Stimulated activated CD8-positive, alpha-beta memory T cell treated with anti-CD3 and anti-CD28 coated beads, Interleukin-2, amount 100 ng/mL, for 48 hours (primary cell): ENCODE measurements at places on chromosomes 12 and 14.

- DNase-seq, result no peak
Observed at GRCh38 chr12:75556311-75556899, 45.0 kb upstream of the KRR1 start.

DNA sequence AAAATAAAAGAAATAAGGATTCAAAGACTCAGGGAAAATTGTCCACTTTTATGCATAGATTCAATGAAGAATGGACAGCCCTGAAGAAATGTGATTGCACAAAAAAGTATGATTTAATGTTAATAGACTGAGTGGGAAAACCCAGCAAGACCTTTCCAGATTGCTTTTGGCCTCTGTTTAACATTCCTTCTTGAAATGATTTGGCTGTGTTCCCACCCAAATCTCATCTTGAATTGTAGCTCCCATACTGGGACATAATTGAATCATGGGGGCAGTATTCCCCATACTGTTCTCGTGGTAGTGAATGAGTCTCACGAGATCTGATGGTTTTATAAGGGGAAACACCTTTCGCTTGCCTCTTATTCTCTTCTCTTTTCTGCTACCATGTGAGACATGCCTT lies 1316.9 kb upstream of the SEL1L start:
- DNase-seq, result no peak

- no peak for DNase-seq
Observed at GRCh38 chr12:131617596-131618302, 93.1 kb upstream of the SFSWAP start.

GRCh38 chr12:58189030-58189429 lies 247.7 kb downstream of the ATP23 start:
- DNase-seq, result no peak

DNA sequence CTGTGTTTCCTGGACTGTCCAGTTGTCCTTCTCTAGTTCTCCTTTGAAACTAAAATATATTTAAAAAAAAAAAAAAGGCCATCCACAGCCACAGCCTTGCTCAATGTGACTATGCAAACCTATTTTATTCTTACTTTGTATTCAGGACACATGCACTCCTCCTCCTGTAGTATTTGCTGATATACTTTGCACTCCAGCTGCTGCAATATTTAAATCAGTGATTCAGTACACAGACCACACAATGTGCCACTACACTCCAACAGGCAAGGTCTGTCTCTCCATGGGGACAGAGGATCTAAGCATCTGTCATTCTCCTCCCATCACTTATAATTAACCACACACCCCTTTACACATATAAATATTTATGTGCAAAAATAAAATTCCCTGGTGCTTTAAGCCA lies 40.2 kb upstream of the CCDC196 start:
- no peak for DNase-seq

GRCh38 chr12:42696406-42697149 lies 107.0 kb upstream of the PRICKLE1 start:
- no peak for DNase-seq

DNA sequence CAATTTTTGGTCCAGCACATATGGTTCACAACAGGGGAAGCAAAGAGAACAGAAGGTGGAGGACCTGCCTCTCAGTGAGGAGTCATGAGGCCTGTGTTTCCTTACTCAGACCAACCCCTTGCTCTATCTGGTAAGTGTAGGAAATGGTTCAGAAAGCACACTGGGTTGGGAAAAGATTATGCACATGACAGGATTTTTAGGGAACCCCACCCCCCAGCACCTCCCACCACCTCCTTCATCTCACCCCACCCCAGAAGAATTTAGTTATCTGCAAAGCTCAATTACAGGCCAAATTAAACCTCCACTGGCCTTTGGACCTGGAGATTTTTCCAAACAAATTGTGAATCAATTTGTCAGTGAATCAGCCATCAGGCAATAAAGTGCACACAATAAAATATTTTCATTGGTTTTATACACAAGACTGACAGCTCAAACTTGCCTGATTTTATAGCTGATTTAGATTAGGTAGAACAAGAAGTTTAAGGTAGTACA lies 132.8 kb downstream of the DACT1 start:
- DNase-seq, result no peak

DNA sequence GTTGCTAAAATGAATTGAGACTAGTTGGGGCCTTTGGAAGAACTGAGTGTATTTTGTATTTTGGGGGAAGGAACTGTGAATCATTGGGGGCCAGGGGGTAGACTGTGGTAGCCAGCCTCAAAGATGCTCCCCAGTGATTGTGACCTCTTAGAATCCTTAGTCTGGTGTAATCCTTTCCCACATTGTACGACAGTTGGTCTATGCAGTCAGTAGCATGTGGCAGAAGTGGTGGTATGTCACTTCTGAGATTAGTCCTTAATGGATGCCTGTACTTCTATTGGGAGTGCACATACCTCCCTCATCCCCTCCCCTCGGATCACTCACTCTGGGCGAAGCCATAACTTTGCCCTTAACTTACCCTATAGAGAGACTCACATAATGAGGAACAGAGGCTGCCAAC lies 48.0 kb downstream of the USP15 start:
- DNase-seq, result no peak

GRCh38 chr12:34625116-34625515 lies 602.8 kb downstream of the ALG10 start:
- DNase-seq, result no peak

DNA sequence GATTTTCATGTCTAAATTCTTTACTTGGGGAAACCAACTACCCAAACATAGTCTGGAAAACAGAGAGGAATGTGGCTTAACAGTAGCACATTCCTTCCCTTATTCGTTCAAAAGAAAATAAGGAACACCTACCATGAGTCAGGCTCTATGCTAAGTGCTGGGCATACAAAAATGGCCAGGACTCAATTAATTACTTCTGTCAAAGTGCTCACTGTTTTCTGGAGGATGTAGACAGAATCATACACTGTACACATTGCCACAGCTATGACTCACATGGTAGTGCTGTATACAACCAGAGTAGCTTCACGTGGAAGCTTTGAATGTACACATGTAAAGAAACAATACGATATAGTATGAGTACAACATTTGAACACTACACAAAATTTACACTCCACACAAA lies 50.1 kb downstream of the SLC25A21 start:
- no peak for DNase-seq

GRCh38 chr14:80933686-80934085 lies 7.9 kb downstream of the CEP128 start:
- no peak for DNase-seq

DNA sequence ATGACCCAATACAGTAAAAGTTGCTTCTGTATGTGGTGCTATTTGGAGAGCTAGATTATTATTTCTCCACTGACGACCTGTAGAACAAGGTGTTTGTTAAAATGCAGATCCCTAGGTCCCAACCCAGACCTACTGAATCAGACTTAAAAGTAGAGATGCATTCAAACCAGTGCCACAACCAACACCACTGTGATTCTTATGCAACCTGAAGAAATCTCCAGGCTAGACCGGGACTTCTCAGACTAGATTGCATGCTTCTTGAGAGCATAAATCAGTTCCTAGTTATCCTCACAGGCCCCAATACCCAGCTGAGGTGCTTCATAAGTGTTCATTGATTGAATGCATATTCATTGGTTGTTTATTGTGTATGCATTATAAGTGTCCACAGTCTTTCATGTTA lies 78.2 kb downstream of the SPTSSA start:
- no peak for DNase-seq

DNA sequence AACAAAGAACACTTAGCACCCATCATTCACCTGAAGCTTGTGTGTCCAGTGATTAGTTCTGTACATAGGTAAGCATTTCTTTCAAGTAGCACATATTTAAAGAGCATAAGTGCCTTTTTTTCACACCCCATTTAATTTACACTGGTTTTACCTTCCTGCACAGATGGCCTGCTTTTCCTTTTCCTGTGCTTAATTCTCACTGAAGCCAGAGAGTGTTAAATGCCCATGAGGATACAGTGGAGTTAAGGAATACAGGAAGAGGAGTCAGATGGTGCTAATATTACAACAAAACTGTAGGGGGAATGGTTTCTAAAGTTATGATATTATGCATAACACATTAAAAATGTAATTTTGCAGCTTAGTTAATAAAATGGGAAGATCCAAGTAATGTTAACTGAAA lies 31.0 kb upstream of the SLC38A1 start:
- no peak for DNase-seq

GRCh38 chr12:31562594-31563328 lies 28.2 kb downstream of the DENND5B start:
- no peak for DNase-seq

DNA sequence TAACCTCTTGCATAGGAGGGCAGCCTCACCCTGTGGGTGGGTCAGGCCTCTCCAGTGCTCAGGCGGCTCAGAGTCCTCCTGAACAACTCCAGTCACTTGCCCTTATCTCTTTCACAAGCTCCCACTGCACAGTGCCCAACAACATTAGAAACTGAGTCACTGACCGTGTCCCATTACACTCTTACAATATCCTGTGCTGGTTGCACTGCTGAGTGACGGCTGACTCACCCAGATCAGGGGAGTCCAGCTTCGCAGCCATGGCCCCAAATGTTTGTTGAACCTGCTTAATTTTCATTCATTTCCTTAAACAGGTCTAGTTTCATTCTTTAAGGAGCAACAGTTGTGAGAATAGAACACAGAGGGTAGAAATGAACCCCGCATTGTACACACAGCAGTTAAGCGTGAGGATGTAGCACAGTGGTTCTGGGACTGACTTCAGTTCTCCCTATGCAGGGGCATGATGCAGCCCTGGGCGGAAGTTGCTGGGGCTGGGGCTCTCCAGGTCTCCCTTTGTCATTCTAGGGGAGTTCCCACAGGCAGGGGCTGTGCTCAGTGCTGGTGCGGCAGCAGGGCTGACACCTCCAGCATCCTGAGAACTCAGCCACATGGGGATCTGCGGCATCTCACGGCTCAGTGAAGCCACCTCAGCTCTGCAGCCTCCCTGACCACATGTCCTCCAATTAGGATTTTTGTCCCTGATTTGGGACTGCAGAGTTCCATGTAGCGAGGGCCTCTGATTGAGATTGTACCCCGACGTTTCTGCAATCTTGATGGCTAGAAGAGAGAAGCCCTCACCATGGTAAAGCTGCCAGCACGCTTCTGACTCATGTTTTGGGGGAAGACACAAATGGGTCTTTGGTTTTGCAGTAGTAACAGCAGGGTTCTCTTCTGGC lies 16.1 kb downstream of the GPR68 start:
- DNase-seq, result peak; percentile 77

DNA sequence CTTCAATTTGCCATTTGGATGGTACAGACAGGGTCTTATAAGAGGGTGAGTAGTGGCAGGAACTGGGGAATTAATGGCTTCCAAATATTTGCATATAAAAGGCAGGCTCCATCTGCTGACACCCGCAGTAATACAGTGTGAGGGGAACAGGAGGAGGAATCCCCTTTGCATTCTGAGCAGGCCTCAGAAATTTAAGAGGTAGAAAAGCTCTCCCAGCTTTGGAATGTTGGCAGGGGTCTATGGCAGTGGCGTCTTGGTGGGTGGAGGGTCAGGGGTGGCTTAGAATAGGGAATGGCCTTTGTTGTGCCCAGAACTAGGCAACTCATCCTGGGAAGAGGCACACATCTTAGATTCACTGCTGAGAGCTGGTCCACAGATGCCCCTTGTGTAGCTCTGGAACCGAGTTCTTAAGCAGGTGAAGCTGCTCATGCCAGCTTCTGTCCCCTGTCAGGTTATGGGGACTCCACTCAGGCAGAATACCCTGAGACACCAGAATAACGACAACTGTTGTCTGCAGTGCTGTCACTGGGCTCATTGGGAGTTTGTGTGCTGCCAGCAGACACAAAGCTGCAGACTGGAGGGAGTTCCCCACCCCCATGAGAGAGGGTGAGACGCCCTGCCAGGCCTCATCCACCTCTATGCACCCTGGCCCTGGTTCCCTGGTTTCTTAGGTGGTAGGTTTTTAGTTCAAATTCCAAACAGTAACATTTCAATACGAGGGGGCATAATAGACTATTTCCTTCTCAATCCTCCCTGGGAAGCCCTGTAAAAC lies 190.2 kb downstream of the MON2 start:
- no peak for DNase-seq

- no peak for DNase-seq
Observed at GRCh38 chr14:58121530-58122186, 30.4 kb downstream of the ARMH4 start.

DNA sequence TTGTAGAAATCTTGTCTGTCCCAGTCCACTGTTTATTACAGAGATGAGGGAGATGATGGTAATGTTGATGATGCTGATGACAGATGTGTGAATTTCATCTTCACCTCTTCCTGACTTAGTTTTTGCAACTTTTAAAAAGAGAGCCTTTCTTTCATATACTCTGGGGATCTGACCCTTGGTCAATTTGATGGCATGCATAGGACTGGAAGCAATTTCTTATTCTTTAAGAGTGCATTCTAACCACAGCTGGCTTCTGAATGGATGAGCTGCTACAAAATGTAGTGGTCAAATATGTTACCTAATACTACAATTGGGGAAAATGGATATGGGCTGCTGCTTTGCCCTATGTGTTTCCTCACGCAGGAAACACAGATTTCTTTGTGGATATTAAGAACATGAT lies 80.8 kb downstream of the MYRFL start:
- DNase-seq, result no peak

GRCh38 chr12:100675432-100675831 lies 101.9 kb downstream of the GAS2L3 start:
- no peak for DNase-seq

GRCh38 chr12:126233625-126234024 lies 1168.4 kb downstream of the AACS start:
- no peak for DNase-seq

GRCh38 chr12:66629138-66629870 lies 49.6 kb downstream of the GRIP1 start:
- DNase-seq, result no peak

DNA sequence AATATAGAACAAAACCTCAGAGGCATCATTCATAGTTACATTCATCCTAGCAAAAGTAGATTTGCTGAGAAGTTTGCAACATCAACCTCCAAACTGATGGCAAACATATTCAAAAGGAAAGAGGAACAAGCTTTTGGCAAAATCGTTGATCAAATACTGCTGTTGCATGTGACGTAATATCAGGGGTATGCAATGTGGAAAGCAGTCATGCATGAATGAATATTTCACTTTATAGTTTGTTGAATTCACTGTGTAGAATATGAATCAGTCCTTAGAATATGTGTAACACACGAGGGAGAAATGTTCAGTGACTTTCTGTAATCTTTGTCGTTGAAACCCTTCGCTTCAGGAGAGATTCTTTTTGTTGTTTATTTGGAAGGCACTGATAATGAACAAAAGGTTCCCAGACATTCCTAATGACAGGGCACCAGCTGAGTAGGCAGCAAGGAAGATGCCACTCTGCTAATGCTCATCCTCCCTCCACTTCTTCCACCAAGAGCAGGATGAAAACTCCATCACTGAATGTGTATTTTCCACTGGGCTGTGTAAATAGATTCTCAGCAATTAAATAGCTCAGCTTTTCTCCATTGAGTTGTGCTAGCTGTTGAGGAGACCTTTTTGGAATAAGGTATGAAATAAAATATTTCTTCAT lies 126.1 kb downstream of the PELI2 start:
- DNase-seq, result no peak

DNA sequence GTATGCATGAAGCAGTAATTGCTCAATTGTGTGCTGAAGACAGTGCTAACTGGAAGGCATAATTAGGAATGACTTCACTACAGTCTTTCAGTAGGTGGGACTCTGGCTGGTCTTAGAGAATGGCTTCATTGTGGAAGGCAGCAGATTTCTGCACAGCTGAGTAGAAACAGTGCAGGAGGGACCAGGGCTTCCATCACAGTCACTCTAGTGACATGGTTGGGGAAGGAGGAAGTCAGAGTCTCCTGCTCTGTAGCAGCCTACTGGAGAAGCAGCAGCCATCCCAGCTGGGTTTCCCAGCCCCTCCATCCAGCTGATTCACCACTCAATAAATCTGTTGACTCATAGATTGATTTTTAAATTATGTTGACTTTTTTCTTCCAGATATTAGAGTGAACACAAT lies 80.6 kb upstream of the DBX2 start:
- no peak for DNase-seq

- no peak for DNase-seq
Observed at GRCh38 chr12:13534242-13534641, 337.7 kb downstream of the EMP1 start.
